Lower leg skin (tissue), 4 donors: ENCODE measurements at places on chromosomes 16 and 17. TPM values are rescaled to one million over a fixed set of nuclear protein-coding genes. Genes with fewer than 3 reads are reported as not detected.

DNA sequence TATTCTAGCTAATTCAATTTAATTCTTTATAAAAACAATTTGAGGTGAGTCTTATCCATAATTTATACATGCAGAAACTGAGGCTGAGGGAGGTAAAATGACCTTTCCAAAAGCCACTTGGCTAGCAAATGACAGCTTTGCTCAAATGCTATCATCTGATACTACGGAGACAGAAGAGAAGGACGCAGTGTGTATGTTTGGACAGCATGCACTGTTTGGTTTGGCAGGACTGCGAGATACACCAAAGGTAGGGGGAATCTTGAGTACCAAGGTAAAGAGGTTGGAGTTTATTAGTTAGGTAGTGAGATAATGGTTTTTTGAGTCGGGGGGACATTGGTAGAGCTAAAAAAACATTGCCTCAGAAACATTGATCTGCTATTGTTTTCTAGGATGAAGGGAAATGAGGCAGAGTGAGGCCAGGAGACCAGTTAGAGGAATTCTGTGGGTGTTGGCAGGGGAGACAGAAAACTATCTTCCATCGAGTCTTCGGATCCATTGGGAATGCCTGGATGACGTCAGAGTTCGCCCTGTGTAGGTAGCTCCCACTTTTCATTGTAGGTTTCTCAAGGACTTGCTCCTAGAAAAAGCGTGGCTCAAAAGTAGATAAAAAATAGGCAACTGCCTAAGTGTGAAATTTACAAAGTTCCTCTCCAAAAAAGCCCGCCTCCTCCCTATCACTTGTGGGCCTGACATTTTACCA is 2.5 kb upstream of the HS3ST4 start:
- DNase-seq: no peak

C16orf92 gene
- total RNA-seq: not detected

DNA sequence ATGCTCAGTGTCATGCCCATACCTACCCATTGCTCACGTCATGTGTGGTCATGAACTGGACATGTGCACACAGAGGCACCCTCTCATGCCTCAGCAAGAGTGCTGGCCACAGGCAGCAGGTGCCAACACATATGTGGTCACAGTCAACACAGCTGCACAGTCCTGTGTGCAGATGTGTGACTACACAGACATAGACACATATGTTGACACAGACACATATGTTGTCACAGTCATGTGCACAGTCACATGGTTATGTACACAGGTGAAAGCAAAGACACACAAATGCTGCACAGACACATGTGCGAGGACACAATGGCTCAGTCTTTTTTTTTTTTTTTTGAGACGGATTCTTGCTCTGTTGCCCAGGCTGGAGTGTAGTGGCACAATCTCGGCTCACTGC is 11.3 kb downstream of the SLC4A1 start:
- DNase-seq: no peak

DNA sequence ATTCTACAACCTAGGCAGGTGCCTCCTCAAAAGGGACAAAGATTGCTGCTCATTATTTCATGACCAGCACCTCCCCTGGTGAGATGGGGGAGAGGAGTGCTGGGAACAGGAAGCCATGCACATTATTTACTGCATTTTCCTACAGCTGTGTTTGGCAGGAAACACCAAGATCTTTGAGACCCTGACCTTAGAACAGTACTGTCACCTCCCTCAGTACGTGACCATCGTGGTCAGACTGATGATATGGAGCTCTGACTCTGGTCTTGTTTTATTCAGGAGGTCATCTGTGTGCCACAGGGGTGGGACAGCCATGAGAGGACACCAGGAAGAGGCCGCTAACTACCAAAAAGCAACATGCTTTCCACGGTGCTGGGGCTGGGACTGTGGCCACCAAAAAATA is 37.4 kb downstream of the USP22 start:
- no peak for DNase-seq

GRAP gene
- total RNA-seq: 0.55 TPM

DNA sequence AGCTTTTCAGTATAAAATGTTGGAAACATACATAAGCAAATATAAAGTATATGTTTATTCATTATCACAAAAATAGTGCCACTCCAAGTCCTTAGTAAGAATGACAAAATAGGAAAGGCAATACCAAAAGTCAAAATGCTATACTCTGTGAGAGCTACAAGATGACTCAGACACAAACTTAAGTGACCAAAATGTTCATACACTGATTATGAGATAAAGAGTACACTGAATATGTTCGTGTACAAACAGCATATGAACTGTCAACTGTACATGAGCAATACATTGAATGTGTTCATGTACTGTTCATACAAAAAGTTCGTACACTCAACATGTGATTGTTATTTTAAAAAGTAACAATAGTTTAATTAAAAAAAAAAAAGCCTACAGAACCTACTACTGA is 103.3 kb downstream of the CA4 start:
- no peak for DNase-seq

- DNase-seq: peak; percentile 35
Measured at GRCh38 chr16:71927383-71927782, 32.1 kb downstream of the IST1 start.

DNA sequence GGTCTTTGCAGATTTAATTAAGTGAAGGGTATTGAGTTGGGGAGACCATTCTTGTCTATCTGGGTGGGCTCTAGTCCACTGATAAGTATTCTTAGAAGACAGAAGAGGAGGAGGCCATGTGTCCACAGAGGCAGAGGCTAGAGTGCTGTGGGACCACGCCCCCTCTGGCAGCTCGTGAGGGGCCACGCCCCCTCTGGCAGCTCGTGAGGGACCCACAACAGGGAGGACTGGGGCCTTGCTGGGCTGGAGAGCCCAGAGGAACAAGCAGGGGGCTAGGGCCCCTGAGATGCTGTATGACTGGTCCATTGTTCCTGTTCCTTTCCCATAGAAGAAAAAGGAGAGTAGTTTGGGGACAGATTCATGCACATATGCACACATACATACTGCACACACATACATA is 106.8 kb downstream of the METRNL start:
- DNase-seq: peak; percentile 86
